ENCODE measurements at places on chromosomes 12 and 14. TPM values are rescaled to one million over a fixed set of nuclear protein-coding genes. Genes with fewer than 3 reads are reported as not detected.

RASAL1 gene
- total RNA-seq, result not detected

TUNAR gene
- total RNA-seq, result not detected

ACOT4 gene
- total RNA-seq, result 0.29 TPM

COX8C gene
- not detected for total RNA-seq

APOF gene
- total RNA-seq, result not detected

BCAT1 gene
- 130 TPM for total RNA-seq

DNA sequence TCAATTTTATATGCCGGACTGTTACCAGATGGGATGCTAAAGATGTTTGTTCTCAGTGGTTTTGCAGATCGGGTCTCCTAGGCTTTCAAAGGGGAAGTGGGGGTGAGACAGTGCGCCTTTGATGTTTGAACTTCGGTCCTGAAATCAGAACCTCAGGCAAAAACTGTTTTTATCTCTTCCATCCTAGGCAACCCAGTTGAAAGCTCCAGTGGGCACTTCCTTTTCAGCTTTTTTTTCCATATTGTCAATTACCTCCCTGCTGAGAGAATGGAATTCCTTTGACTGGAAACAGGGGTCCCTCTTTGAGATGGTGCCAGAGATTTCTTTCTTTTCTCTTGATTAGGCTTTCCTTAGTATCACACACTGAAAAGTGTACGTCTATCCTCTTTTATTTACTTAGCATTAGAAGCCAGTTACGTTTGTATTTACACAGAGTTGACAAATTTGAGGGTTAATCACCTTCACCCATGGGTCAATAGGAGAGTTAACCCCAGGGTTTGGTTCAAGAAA, 40.0 kb downstream of the NUAK1 start:
- no peak for DNase-seq

DNA sequence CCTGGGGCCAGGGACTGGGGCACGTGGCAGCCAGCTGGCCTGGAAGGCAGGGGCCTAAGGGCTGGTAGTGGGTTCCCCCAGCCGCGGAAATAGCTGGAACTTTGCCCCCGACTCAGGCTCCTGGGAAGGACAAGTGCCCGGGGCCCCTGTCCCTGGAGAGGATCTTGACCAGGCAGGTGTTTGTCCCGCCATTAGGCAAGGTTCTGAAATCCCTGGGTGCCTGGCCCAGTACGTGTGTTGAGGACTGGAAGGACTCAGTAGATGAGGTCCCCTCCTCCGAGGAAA, 94.2 kb downstream of the B4GALNT3 start:
- no peak for DNase-seq

DNA sequence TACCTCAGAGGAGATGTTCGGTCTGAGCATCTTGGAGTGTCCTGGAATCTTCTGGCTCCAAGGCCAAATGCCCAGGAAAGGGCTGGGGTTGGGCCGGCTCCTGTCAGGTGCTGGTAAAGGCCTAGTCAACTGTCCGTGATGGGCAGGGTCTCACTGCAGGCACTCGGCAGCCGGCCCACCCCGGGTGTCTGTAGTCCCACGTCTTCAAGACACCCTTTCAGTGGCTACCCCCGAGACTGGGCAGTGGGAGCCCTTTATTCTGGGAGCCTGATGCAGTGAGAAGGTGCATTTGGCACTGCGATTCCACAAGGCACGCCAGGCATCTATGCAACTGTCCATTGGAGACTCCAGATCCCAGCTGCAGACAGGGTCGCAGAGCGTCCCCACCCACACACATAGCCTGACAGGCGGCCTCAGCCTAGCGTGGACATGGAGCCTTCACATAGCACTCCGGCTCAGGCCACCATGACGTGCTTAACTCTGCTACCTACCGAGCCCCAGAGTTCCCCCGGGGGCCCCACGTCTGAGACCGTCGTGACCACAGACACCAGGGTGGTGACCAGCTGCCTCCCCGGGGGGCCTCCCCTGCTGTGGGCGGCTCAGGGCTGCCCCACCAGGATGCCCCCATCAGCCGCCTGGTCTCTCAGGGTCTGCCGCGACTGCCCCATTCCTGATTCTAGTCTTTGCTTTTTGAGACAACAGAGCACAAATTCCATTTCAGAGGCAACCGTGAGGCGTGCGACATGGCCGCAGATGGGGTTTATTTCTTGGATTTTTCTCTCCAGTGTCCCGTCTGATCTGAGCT, 331.8 kb upstream of the SFSWAP start:
- DNase-seq, result no peak

DNA sequence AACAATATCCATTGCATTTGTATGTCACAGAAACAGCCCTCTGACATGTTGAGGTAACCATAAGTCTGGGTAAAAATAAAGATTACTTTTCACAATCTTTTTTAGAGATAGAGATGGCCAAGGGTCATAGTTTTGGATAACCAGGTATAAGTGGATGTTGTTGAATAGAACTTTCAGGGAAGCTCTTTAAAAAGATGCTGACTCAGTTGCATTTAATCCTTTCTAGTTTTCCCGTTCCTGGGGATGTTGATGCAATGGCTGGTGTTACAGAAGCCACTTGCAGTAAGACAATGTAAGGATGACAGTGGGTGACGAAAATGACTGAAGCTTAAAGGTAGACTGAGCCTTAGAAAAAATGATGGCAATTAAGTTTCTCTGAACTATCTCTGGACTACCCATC, 1473.7 kb downstream of the AACS start:
- no peak for DNase-seq

DNA sequence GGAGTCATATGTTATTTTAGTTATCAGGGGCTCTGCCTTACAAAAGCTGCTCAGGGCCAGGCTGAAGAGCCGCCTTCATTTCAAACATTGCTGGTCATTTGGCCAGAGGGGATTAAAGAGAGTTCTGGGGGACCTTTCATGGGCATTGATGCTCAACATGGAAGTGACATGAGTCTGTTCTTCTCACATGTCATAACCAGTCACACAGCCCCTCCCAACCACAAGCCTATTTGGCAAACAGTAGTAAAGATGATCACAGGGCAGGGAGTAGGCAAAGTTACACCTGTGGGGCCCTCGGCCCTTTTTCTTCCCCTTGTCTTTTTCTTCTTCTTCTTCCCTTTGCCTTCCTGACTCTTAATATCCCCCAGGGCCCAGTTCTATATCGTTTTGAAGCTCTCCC, 33.3 kb downstream of the CFAP54 start:
- DNase-seq, result no peak

DNA sequence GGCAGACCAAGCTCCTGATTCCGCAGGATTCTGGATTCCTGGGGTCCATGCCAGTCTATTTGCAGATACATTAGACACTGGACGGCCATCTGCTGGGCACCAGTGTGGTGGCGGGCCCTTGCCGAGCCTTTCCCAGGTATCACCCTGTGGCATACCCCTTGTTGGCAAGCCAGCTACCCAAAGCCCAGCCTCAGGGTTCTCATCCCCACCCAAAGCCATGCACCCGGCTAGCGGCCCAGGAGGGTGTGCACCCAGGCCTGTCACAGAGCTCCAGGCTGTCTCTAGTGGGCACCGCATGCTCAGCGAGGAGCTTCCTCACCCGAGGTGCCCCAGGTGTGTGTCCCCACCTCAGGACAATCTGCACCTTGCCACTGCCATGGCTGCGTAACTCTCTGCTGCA, 13.7 kb downstream of the MMAB start:
- DNase-seq, result no peak

DNA sequence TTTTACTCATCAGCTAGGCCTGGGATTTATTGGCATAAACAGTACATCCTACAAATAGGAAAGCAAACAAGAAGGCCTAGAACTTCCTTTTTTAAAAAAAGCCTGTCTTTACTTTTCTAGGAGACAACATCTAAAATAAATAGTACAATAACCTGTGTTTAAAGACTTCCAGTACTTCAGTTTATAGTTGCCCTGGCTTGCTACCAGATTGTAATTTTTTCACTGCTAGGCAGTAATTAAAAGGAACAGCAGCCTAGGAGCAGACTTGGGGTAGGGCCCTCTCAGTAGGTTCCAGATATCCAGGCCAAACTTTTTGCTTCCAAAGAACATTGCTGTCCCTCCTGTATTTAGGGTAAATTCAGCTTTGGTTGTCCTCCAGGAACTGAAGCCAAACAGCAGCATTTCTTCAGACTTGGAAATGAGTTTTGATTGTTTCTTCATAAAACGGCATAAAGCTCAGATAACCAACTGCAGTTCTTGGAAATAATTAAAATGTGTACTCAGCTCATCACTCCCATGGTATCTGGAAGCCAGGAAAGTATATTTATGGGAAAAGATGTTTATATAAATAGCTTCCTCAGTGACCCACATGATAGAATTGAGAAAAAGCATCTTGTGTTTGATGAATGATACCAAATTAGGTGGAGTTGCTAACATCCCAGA, 61.7 kb downstream of the PPP1R36 start:
- DNase-seq, result no peak

- DNase-seq, result no peak
Observed at GRCh38 chr14:32021341-32021740, 55.8 kb upstream of the ARHGAP5 start.

- no peak for DNase-seq
Observed at GRCh38 chr12:124780336-124780735, 83.3 kb downstream of the SCARB1 start.

- no peak for DNase-seq
Observed at GRCh38 chr12:123471374-123472068, 13.6 kb downstream of the SNRNP35 start.

DNA sequence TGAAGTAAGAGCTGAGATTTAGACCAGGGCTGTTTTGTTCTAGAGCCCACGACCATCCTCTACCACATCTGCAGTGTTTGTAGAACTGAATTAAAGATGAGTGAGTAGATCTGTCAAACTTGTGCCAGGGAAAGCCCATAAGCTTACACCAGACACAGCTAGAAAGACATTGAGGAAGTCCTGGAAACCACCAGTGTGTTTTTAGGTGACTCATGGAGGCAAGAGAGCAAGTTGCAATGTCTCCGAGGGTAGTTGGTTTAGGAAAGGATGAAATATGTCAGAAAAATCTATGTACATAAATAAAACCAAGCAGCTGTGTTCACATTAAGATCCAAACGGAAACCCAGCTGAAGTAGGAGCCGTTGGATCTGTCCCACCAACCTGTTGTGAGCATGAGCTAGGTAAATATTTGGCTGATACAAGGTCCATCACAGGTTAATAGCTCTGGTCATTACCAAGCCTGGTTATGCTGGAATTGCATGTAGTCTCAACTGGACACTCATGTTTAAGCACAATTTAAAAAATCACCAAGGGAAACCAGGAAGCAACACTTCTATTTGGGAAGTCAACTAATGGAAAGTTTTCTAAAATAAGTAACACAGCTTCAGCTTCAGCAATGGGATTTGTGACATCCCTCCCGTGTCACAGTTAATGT, 49.9 kb upstream of the PLEKHG3 start:
- DNase-seq, result no peak

All from glomerular endothelial cell (primary cell).